AG04449 (cell line): ENCODE measurements at places on chromosomes 7 and 10.

DNA sequence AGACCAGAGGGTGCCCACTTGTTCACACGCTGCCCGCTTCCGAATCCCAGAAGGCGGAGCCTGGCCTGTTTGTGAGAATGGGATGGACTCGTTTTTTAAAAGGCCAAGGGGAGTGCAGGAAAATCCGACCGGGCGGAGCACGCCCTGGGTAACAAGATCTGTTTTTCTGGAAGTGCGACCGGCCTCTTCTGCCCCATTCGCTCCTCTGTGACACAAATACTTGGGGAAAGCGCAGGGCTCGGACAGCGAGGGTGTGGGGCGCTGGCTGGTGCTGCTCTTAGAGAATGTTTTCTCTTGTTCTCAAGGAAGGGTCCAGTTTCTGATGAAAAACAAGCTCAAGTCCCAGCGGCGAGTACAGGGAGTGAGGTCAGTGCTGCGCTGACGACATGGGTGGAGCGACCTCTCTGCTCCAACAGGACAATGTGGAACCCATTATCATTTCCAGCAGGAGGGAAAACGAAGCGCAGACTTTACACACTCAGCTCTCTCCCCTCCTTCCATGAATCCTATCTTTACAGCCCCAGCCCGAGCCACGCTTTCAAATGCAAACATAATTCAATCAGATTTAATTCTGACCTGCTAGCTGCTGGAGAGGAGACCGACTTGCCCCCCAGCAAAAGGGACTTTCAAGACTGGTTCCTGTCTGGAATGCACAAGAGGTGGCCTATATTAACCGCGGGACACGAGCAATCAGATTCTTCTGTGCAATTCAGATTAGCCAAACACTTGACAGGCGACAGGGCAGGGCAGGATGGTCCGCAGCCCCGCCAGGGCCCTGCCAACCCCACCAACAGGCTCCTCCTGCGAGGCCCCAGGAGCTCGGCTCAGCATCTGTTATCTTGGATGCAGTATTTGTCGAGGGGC lies 1.1 kb downstream of the RADIL start:
- DNase-seq: no peak

DNA sequence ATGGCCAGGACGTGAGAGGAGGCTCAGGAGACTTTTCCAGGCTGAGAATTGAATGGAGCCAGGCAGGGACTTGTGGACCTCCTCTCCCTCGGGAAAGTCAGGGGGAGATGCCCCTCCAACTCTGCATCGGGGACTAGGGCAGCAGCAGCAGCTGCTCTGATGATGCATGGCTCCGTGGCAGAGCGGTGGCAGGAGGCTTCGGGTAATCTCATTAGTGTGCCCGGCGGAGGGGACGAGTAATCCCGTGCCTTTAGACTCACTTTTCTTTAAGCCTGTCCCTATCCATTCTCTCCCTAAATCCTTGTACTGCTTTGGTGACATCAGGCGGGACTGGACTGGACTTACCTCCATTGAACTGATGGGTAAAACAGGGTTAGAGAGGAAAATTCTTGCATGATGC lies 75.1 kb downstream of the ZMIZ1 start:
- no peak for DNase-seq

DNA sequence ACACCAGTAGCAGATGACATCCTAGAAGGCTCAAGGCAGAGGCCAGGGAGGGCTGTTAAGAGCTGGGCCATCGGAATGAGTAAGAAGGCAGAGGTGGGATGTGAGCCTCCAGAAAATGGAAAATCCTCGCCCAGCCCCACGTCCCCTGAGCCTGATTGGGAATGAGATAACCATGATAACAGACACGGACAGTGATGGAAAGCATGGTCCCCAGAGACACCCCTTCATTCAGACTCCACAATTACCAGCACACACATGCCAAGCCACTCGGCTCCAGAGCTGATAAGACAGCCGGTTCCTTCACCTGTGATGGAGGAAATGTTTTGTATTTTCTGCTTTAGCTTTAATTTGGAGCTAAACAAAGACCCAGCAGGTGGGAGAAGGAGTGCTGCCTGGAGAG lies 106.0 kb downstream of the GRID1 start:
- no peak for DNase-seq

DNA sequence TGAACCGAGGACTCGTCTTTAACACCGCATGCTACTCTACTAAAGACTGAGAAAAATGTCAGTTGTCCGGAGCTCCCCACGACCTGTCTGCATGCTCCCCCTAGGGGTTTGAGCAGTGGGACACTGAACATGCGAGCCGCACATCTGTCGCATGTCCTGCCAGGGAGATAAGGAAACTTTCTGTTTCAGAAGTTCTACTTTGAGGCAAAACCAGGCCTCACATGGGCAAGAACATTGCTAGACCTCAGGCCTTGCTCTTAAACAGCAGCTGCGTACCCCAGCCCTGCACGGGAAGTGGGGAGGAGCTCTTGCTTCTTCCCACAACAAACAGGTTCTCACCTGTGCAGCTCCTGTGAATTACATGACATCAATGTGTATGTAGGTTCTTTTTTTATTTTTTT lies 30.3 kb upstream of the HERPUD2 start:
- no peak for DNase-seq
